ENCODE measurements at places on chromosomes 4 and X. TPM values are rescaled to one million over a fixed set of nuclear protein-coding genes. Genes with fewer than 3 reads are reported as not detected.

MAGEE2 gene
- not detected for total RNA-seq

TBC1D8B gene
- total RNA-seq = 0.17 TPM

VSIG1 gene
- 10.5 TPM for total RNA-seq

FHDC1 gene
- not detected for total RNA-seq

PQBP1 gene
- total RNA-seq = 79.9 TPM

GAK gene
- total RNA-seq = 162 TPM

DNA sequence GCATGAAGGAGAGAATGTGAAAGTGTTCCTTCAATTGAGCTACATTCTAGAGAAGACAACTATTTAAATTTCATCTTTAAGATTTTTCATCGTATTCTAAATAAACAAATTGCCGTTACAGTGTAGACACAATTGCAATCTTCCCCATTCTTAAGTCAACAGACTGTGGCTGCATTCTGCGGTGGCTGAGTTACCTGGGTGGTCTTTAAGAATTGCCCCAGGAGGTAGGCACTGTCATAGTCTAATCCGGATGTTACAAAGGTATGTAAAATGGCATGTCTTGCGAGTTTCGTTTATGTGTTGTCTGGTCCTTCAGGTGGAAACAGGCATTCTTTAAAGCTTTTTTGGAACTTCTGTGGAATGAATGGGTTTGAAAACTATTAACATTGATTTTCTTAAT is 586.1 kb upstream of the PITX2 start:
- no peak for DNase-seq

- DNase-seq = no peak
Measured at GRCh38 chr4:155593793-155594192, 72.9 kb upstream of the GUCY1A1 start.

DNA sequence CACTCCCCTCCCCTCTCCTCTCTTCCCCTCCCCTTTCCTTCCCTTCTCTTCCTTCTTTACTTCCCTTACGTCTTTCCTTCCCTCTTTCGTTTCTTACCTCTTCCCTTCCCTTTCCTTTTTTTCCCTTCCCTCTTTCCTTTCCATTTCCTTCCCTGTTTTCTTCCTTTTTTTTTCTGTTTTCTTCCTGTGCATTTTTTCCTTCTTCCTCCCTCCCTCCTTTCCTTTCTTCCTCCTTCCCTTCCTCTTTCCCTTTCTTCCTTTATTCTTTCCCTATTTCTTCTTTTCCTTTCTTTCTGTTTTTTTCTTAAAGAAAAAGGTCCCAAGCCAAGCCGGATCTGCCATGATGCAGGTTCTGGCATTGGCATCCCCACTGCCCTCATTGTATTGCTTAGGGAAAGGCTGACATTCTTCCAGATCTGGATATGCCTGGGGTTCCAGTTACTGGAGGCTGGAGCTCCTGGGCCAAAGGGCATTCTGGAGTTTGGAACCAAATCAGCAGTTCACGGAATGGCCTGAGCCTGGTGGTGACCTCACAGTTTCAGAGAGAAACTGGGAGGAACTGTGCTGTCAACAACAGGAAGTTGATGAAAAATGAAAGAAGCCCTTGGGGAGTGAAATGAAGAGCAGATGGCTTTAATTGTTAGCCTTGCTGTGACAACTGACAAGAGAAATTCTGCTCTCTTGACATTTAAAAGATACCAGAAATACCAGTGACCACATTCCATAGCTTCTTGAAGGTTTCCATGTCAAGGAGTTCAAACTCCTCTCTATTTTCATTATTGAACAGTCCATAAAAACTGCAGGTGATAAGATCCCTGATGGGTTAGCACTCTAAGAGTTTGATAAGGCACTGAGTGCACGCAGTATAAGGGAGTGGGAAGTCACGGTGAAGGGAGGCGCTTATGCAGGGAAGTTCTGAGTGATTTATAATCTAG is 622.1 kb downstream of the SPRY1 start:
- no peak for DNase-seq

- no peak for DNase-seq
Measured at GRCh38 chr4:15007201-15007600, 4.9 kb downstream of the CPEB2 start.

GRCh38 chr4:186724864-186725468 is 1.3 kb upstream of the FAT1 start:
- DNase-seq = no peak

GRCh38 chrX:66914080-66914479 is 275.2 kb upstream of the EDA2R start:
- DNase-seq = no peak

DNA sequence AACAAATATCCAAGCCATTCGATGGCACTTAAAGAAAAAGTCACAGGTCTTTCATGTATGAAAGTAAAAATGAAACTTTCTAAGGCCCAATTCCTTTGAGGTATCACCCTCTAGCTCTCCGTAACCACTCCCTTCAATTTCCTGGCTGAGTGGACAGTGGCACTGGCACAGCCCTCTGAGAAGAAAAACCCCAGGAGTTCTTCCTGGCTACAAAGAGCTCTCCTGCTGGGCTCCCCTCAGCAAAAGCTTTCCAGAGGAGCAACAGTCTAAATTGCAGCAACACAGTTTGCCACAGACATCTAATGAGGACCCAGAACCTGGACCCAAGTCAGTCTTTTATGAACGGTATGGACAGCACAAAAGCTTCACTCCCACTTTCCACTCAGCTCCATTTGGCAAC is 71.8 kb downstream of the FUNDC1 start:
- no peak for DNase-seq

DNA sequence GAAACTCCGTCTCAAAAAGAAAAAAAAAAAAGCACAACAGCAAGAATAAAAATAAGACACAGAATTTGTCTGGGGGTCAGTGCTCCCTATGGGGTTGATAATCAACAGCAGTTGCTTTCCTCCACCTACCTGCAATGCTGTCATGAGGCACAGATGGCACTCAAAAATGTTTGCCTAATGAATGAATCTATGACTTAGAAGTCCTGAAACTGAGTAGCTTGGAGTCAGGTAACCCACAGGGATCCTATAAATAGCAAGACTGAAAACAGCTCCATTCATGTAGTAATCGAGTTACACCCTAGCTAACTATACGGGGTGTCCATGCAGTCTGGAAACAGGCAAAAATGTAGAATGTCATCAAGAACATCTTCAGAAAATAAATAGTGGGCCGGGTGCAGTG is 19.8 kb upstream of the DDX3X start:
- no peak for DNase-seq

DNA sequence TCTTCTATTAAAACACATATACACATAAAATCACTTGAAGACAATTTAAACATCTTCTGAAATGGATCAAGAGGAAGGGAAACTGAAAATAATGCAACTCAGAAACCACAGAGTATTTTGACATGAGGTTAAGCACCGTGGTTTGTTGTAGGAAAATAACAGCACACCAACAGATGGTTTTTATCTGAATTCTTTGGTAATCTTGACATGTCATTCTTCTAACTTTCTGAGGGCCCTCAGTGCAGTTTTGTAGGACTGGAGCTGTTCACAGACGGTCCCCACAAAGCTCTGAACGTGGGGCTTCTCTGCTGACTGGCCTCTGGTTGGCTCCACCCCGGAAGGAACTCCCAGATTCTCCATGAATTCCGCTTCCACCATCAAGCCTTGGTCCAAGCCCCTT is 16.0 kb upstream of the TLR8 start:
- DNase-seq = no peak

- no peak for DNase-seq
Measured at GRCh38 chr4:87895964-87896621, 63.3 kb downstream of the MEPE start.

DNA sequence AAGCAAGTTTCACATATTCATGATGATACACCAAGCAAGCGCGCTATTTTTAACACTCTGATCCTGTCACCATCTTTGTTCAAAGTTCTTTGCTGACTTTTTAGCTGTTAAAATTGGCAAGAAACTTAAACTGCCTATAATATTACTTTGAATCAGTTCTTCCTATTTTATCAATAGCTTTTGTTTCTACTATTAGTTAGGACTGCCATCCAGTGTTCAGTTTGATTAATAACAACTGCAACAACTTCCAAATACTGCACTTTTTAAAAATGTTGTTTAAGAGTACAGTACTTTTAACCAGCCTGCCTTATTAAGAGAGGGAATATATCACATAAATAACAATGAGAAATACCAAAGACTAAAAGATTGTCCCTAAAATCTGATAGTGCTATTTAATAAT is 614.3 kb downstream of the FAM133A start:
- no peak for DNase-seq

- DNase-seq = no peak
Measured at GRCh38 chr4:113701169-113701568, 60.4 kb downstream of the CAMK2D start.

GRCh38 chr4:114132830-114133229 is 153.4 kb upstream of the ARSJ start:
- no peak for DNase-seq

- DNase-seq = no peak
Measured at GRCh38 chrX:17405225-17405969, 30.4 kb downstream of the NHS start.

DNA sequence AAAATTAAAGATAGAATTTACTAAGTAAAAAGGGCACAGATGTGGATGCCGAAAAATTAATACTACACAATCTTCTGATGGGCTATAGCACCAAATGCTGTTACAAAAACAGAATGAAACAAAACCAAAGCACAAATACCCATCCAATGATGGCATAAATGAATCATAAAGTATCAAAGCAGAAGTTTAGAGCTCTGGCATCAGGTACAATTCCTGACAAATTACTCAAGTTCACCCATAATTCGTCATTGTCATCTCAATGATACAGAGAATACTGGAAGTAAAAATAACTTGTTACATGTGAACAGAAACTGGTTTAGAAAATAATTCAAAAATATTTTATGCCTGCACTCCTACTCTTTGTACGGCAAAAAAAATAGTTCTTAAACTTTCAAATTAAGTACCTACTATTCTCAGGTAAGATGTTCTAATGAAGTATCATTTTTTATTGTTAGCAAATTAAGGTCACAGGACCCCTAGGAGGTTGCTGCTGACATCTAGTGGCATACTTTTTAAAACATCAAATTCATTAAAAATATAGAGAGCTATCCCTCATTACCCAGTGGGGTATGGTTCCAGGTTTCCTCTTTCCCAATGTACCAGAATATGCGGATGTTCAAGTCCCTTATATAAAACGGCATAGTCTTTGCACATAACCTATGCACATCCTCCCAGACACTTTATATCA is 126.1 kb downstream of the INPP4B start:
- no peak for DNase-seq

GRCh38 chr4:70303090-70303489 is 31.7 kb upstream of the CABS1 start:
- DNase-seq = no peak

DNA sequence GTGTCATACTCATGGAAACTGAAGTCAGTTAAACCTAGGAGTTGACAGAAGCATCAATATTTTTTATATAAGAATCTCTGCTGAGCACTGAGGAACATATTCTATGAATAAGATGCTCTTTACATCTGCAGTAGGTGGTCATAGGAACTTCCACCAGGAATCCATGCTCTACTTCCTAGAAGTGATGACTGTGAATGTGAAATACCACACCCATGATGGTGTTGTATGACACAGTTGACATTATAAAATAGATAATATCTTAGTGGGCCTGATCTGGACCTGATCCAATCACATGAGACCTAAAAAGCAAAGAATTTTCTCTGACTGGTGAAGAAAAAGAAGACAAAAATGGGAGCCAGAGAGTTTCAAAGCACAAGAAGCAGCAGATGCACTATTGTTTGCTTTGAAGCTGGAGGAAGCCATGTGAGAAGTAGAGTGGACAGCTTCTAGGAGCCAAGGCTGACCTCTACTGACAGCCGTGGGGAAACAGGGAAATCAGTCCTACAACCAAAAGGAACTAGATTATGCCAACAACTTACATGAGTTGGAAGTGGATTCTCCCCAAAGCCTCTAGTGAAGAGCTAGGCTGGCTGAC is 68.6 kb upstream of the HS3ST1 start:
- DNase-seq = no peak

DNA sequence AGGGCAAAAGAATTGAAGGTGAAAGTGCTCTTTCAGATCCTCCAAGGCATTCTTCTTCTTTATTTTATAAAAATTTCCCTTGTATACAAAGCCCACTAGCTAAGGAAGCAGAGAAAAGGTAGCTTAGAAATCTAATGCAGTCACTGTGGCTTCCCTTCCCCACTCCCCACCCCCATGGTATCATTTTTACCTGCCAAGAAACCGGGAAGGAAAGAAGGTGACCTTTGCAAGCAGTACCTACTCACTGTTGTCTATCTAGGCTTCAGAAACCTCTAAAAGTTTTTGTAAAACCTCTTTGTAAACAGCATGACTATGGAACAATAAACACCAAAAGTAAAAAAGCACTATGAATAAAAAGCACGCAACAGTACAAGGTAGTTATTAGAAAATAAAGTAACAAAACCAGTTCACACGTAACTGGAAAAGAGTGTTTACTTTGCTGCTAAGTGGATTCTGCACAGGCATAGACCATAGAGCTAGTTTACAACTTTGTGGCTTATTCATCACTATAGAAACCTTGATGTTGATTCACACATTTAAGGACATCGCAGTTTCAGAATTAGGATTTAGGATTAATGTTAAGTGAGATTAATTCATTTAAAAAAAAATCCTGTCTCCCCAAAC is 109.6 kb upstream of the FTHL17 start:
- DNase-seq = no peak

DNA sequence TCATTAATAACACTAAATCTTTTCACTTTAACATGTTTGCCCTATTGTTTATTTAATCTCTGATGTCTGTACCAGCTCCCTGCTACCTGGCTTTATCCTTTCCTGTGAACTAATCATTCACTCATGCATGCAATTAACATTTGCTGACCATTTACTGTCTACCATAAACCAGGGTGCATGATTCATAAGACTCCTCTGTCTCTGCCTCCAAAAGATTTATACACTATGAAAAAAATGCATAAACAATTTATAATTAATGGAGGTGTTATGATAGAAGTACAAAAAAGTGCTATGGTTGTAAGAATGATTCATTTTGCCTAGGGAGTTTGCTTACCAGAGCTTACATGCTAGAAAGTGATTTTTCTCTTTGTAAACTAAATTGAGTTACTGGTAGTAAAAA is 24.5 kb upstream of the CPEB2 start:
- DNase-seq = no peak

- DNase-seq = no peak
Measured at GRCh38 chrX:125628435-125628834, 308.8 kb downstream of the TEX13C start.

- DNase-seq = no peak
Measured at GRCh38 chr4:54607521-54607920, 50.2 kb upstream of the KIT start.
